ENCODE measurements at places on chromosomes 5 and 9. TPM values are rescaled to one million over a fixed set of nuclear protein-coding genes. Genes with fewer than 3 reads are reported as not detected.
A peak's percentile ranks its signal among the peaks of the same experiment; 100 is the strongest.

The NINJ1 gene
- total RNA-seq, result 29.4 TPM

- H3K27ac ChIP-seq, result no peak overlapping the region
- no peak overlapping the region for H3K4me3 ChIP-seq
- H3K27me3 ChIP-seq, result peaks cover 2% of the 10 kb centered on the region
- peaks cover 2% of the 10 kb centered on the region for H3K4me1 ChIP-seq
- no peaks in the 10 kb centered on the region for H3K36me3 ChIP-seq
- DNase-seq, result peak; percentile 40
These were observed 100.4 kb downstream of the TRIM36 start for GRCh38 chr5:115069087-115069968.

DNA sequence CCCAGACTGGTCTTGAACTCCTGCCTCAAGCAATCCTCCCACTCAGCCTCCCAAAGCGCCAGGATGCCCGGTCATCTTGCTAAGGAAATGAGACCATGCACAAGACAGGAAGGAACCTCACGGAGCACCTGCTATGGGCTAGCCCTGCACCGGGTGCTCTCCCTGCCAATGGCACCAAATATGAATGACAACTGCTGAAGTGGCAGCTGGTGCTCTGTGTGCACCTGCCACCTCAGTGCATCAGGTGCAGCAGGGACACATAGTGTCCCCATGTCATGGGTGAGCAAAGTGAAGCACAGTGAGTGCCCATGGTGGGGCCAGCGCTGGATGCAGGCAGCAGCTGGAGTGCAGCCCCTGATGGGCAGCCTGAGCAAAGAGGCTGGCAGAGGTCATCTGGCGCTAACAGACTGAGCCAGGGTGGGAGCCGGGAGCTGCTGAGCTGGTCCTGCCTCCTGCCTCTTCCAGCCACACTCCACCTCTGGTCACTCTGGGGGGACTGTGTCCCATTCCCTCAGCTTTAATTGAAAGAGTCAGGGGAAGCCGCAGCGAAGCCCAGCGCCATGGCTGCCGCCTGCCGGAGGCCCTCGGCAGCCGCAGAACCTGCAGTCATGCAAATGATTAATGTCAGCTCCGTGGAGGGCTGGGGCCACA lies 46.4 kb downstream of the BARX1 start:
- H3K36me3 ChIP-seq, result no peaks in the 10 kb centered on the region
- no peak overlapping the region for H3K4me3 ChIP-seq
- H3K27ac ChIP-seq, result no peak overlapping the region

GRCh38 chr5:177526791-177527190 lies 10.0 kb upstream of the DDX41 start:
- H3K4me3 ChIP-seq, result no peak overlapping the region
- DNase-seq, result no peak
- peaks cover 2% of the 10 kb centered on the region for H3K36me3 ChIP-seq
- peaks cover 15% of the 10 kb centered on the region for H3K4me1 ChIP-seq

The NUTM2F gene
- not detected for total RNA-seq

DNA sequence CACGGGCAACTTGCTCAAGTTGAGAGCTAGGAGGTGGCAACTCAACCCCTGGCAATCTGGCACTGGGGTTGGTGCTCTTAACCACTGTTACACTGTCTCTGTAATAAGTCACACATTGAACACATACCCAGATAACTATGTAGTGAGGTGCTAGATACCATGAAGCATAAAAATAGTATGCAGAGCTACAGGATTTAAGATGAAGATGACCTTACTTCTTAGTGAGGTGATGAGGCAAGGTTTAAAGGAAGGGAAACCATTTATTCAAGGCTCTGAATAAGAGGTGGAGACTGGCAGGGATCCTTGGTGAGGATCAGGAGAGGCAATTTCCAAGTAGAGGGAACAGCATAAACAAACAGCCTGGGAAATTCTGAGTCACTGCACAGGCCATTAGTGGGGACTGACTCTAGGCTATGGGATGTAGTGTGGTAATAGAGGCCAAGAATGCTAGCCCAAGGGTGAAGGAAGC lies 67.6 kb upstream of the NR3C1 start:
- H3K27ac ChIP-seq, result no peak overlapping the region
- DNase-seq, result no peak
- no peaks in the 10 kb centered on the region for H3K36me3 ChIP-seq
- H3K4me3 ChIP-seq, result no peak overlapping the region
- no peaks in the 10 kb centered on the region for H3K27me3 ChIP-seq

The RNF180 gene
- total RNA-seq, result 9.1 TPM

The SLC38A9 gene
- total RNA-seq, result 40.1 TPM

GRCh38 chr9:89695441-89695891 lies 90.7 kb downstream of the GADD45G start:
- no peak for DNase-seq
- H3K27ac ChIP-seq, result no peak overlapping the region
- peaks cover 6% of the 10 kb centered on the region for H3K36me3 ChIP-seq

The PCDHGC4 gene
- total RNA-seq, result 6.7 TPM

The PLPP7 gene
- 17.3 TPM for total RNA-seq

- H3K4me1 ChIP-seq, result no peaks in the 10 kb centered on the region
- no peak for DNase-seq
- H3K27ac ChIP-seq, result no peak overlapping the region
- H3K36me3 ChIP-seq, result no peaks in the 10 kb centered on the region
These were observed 6.2 kb upstream of the TCERG1 start for GRCh38 chr5:146440870-146441495.

Measured in glutamatergic neuron (in vitro differentiated cells).